ENCODE measurements at places on chromosomes 3 and 15. TPM values are rescaled to one million over a fixed set of nuclear protein-coding genes. Genes with fewer than 3 reads are reported as not detected.

DNA sequence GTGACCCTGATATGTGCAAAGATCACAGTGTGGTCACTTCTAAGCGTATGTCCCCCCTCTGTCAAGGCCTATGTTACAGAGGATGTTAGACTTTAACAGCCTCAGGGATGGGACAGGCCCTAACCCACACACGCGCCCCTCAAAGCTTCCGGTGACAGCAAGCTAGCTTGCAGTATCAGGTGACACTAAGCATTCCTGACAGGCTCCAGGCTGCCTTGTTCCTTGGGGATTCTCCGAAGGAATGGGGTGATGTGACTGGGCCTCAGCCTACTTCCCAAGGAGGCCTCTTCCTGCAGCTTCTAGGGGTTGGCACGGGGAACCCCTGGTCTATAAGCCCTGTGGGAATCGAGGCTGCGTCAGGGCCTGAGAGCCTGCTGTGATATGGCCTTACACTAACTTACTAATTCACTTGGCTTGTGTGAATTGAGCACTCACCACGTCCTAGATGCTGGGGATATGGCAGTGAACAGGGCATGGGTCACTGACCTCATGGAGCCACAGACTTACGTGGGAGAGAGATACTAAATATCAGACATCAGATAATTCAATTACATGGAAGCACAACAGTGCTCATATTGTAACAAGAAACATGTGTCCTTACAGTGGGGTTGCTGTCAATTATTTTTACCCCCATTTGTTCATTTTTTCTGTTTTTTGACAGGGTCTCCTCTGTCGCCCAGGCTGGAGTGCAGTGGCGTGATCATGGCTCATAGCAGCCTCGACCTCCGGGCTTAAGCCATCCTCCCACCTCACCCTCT lies 11.4 kb upstream of the SPTBN5 start:
- no peak overlapping the region for H3K27ac ChIP-seq
- H3K4me1 ChIP-seq, result peaks cover 15% of the 10 kb centered on the region
- no peak for DNase-seq
- no peaks in the 10 kb centered on the region for H3K27me3 ChIP-seq

DNA sequence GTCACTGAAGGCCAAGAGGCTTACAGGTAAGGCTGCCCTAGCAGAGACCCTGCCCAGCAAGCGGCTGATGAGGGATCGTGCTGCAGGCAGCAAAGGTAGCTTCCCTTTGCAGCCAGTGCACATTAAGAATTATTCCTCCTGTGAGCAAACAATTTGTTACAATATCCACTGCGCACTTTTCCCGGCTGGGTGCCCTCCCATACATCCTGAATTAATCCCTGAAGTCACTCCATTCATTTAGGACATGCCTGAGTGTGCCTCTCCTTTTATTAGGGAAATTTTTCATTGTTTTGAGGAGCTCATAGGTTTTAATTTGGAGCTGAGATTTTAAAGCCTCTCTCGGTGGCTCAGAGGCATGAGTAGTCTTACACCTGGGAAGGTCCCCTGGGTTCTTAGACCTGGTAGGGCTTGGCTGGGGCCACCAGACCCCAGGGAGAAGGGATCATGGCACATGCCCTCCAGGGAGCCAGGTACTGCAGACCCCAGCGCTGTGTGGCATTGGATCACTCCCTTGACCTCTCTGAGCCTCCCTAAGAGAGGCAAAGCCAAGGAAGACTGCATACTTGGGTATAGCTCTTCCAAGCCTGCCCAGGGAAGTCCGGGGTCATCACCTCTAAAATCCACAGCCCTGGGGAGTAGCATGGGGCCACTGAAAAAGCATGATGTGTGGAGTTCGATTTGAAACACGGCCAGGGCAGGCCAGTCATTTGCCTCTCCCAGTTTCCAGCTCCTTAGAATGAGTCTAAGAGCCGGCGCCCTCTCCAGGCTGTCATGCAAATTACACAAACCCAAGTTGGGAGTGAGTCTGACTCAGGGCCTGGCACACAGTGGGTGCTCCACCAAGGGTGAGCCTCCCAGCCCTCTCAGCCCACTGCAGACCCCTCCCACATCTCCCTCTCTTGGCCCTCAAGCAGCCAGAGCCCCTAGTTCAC lies 151.9 kb upstream of the LINGO1 start:
- no peak overlapping the region for H3K4me3 ChIP-seq
- no peak overlapping the region for H3K27ac ChIP-seq
- H3K4me1 ChIP-seq, result no peaks in the 10 kb centered on the region
- no peak for DNase-seq
- H3K36me3 ChIP-seq, result no peaks in the 10 kb centered on the region

DNA sequence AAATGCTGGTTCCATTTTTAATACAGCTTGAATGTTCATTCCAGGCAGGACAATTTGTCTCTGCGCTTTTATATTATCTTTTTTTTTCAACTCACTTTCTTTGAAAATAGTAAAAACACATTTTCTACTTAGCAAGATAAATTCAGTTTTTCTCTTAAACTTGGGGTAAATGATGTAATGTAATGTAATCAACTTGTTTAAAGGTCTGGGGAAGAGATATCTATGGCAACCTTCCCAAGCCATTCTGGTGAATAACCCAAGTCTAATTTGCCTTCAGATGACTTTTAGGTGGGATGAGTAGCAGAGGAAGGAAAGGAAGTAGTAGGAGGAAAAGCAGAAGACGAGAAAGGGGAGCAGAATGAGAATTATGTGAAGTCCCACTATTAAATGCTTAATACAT lies 335.1 kb downstream of the SV2B start:
- no peak for DNase-seq
- H3K4me1 ChIP-seq, result no peaks in the 10 kb centered on the region
- no peak overlapping the region for H3K27ac ChIP-seq

- H3K4me3 ChIP-seq, result no peak overlapping the region
- DNase-seq, result no peak
- H3K27ac ChIP-seq, result no peak overlapping the region
- no peaks in the 10 kb centered on the region for H3K36me3 ChIP-seq
- H3K27me3 ChIP-seq, result no peaks in the 10 kb centered on the region
Observed at GRCh38 chr3:21898316-21898715, 147.3 kb upstream of the ZNF385D start.

- no peak overlapping the region for H3K27ac ChIP-seq
- H3K27me3 ChIP-seq, result no peaks in the 10 kb centered on the region
- no peaks in the 10 kb centered on the region for H3K4me1 ChIP-seq
- no peaks in the 10 kb centered on the region for H3K36me3 ChIP-seq
- no peak overlapping the region for H3K4me3 ChIP-seq
- DNase-seq, result no peak
Observed at GRCh38 chr3:28923994-28924393, 356.9 kb upstream of the RBMS3 start.

DNA sequence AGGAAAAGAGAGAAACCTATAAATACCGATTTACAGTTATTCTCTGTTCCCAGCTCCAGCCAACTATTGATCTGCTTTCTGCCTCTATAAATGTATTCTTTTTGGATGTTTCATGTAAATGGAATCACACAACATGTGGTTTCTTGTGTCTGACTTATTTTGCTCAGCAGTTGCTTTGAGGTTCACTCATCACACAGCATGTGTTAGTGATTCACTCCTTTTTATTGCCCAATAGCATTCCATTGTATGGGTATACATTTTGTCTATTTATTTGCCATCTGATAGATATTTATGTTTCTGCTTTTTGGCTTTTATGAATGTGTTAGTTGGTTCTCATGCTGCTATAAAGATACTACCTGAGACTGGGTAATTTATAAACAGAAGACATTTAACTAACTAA lies 23.6 kb downstream of the CCR1 start:
- DNase-seq, result no peak
- H3K4me1 ChIP-seq, result no peaks in the 10 kb centered on the region
- no peak overlapping the region for H3K27ac ChIP-seq

The OXTR gene
- polyA plus RNA-seq, result not detected

The KIF15 gene
- 1.2 TPM for polyA plus RNA-seq
